ENCODE measurements at places on chromosomes 2 and 18.
A peak's percentile ranks its signal among the peaks of the same experiment; 100 is the strongest.

DNA sequence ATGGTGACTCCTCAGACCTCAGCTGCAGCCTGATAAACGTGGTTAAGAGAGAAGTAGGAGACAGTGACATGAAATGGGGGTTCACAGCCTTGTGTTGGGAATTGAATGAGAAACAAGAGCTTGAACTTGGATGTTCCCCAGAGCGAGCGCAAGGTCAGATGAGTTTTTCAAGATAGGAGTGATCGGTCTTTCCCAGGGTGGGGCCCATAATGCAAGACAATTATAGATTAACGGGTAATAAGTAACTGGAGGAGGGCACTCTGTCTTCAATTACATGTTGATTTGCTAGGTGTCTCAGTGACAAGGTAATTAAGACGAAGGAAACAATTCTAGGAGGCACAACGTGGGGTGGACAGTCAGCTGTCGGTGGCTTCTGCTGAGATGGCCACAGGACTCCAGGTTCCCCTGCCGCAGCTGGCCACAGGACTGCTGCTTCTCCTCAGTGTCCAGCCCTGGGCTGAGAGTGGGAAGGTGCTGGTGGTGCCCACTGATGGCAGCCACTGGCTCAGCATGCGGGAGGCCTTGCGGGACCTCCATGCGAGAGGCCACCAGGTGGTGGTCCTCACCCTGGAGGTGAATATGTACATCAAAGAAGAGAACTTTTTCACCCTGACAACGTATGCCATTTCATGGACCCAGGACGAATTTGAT lies at the start of gene UGT1A5:
TSS of gene UGT1A5 (plus strand) at position 297 of the 651 bp plus-strand sequence. CDS start at position 382, 85 bp downstream.
- DNase-seq = no peak

DNA sequence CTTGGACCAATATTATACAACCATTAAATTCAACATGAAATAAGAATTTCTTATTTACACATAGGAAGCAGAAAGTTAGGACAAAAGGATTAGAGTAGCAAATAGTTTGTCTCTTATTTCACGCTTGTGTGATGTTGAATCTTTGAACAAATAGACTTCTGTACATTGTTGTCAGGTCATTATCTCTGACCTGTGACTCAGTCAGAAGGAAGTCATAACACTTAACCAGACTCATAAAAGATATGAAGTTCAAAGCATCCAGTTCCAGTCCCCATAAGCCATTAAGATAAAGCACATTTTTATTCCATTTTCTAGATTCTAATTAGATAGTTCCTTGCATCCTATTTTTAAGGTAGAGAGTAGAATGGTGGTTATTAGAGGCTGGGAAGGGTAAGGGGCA lies 130.8 kb downstream of the UPP2 start:
- DNase-seq = no peak

DNA sequence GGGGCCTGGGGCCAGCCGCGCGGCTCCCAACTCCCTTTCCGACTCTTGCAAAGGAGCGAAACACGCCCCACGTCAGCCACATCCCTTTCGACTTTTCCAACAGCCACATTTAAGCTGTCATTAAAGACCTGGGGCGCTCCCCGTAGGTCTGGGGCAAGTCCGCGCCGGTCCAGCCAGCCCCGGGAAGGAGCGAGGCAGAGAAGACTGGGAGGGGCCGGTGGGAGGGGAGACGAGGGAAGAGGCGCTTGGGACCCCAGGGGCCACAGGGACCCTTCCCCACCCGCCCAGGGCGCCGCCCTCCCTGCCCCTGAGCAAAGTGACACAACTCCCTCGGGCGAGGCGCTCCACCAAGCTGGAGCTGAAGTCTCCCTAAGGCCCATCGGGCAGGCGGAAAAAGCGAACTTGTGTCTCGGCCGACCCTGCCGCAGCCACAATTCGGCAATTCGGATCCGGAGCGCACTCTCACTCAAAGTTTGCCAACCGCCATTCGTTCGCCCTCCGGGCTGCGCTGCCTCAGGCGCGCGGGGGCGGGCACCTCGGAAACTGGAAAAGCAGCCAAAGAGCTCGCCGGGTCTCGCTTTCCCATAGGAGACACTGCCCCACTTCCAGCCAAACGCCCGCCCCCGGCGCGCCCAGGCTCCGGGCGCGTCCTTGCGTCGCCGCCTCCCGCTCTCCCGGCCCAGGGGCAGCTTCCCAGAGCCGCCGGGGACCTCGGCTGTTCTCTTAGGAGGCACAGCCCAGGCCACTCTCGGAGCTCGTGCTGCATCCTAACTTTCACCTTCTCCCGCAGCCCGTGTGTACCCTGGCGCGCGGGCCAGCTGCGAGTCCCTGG lies 1.1 kb upstream of the KCTD1 start:
- DNase-seq = peak; percentile 16

- no peak for DNase-seq
These were observed 285.8 kb downstream of the TMX3 start for GRCh38 chr18:68429111-68429510.

DNA sequence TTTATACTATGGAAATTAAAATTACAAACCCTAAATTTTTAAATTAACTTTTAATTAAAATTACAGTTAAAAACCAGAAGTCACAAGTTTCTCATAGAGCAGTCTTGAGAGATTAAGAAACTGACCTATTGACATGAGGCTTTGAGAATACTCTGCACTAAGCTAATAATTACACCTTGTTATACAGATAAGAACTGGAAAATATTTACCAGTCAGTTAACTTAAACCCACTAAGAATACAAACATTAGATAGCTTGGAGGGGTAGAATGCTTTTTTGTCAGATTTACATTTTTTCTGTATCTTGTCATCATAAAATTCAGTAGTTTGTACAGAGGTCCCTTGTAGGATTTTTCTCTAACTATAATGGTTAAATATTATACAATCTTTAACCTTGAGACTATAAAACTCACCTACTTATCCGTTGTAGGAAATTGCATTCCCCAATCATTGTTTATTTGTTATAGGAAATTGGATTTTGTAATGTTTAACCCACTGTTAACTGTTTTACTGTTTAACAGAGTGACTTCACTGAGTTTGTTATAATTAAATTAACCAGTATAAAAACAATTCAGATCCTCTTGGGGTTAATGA lies 219.7 kb upstream of the PKDCC start:
- DNase-seq = no peak

DNA sequence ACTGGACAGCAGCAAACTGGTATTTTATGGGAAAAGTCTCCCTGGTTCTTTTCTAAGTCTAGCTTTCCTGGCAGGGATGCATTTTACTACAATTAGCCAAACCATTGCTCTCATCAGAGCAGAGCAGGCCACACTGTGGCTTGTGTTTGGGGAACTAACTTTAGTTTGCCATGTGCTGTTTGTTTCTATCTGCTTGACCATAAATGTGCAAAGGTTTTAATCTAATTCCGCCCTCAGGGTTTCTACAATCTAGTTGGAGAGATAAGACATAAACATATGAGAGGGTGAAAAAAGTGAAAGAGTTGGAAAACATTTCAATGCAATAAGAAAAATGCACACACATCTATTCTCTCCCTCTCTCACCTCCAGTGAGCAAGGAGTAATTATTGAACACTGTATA lies 86.9 kb upstream of the MAPK4 start:
- no peak for DNase-seq

- DNase-seq = no peak
These were observed 25.9 kb downstream of the AQP4 start for GRCh38 chr18:26839609-26840008.

DNA sequence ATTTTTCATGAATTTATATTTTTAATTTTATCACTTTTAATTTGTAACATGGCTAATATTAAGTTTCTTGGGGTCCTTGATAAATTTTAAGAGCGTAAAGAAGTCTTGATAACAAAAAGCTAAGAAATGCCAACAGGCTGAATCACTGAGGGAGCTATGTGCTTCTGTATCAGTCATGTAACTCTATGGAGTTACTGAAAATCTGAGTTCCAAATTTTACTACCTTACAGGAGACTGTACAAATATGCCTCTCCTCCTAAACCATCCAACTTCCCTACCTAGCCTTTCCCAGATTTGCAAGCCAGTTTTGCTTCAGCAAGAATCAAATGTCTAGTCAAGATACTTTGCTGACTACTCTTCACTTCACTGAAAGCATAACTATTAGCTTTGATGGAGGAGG lies 35.7 kb downstream of the FEZ2 start:
- DNase-seq = no peak

GRCh38 chr2:8501061-8501720 lies 180.7 kb upstream of the ID2 start:
- no peak for DNase-seq

- no peak for DNase-seq
These were observed 247.2 kb upstream of the RAB12 start for GRCh38 chr18:8361941-8362471.

DNA sequence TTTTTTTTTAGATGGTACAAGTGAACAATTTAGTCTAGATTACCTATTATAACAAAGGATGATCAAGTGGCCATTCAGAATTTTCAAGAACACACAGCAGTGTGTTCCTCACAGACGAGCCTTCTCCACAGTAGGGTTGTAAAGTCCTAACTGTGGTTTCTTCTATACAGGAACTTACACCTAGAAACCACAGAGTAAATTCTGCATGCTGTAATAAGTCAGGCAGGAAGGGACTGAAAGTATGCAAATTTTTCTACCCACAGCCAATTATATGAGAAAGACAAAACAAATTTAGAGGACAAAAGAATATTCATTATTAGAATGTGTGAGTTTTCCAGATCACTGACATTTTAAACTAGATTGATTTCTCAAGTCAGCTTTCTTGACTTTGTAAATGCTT lies 99.5 kb downstream of the RBMS1 start:
- no peak for DNase-seq

- DNase-seq = no peak
These were observed 55.9 kb downstream of the ACVR1C start for GRCh38 chr2:157572725-157573124.

- no peak for DNase-seq
These were observed 153.3 kb downstream of the EML6 start for GRCh38 chr2:54876764-54877163.

GRCh38 chr2:119246884-119247843 lies 23.5 kb downstream of the STEAP3 start:
- DNase-seq = no peak

- DNase-seq = no peak
These were observed 8.3 kb downstream of the ALPP start for GRCh38 chr2:232386740-232387450.

- DNase-seq = no peak
These were observed 180.4 kb downstream of the TWIST2 start for GRCh38 chr2:239028253-239028619.

DNA sequence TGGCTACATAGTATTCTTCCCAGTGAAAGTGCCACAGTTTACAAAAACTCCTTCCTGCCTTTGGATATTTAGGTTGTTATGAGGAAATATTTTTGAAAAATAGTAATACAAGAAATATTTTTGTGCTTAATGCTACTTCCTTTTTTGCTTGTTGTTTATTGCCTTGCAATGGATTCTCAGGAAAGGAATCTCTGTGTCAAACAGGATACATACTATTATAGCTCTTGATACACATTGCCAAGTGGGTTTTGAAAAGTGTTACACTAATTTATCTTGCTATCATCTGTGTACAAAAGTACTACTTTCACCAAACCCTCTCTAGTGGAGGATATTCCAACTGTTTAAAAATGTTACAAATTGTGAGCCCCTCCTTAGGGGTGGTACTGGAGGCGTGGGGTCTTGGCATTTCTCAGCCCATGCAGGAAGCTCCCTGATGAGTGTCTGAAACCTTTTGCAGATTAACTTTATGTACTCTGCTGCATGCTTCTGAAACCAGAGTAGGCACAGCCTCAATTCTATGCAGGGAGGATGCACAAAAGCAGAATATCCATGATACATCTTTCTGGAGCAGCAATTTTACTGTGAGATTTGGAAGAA lies 54.5 kb downstream of the EVA1A start:
- no peak for DNase-seq

DNA sequence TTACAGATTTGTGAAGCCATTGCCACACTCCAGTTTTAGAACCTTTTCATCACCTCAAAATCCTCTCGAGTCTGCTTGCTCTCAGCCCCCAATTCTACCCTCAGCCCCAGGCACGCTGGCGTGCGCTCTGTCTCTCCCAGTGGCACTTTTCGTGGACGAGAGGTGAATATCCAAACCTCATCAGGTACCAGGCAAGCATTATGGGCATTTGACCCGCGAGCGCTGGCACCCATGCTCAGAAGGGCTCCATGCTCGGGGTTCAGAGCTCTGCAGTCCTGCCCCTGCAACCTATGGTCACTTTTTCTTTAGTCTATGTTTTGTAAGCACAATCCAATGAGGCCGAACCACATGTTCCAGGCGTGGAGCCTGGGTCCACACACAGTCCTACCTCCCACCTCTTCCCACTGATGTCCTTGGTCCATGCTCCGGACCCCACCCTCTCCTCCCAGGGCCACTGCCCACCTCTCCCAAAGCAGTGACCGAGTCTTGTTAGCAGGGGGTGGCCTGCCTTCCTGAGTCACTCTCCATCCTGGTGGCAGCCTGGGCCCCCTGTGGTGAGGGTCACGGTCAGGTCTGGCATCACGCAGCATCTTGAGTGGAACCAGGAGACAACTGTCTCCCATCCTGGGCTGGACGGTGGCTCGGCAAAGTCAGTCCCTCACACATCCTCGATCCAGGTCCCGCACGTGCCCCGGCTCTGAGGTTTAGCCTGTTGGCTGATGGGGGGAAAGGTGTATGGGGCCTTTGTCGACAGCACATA lies 256.9 kb downstream of the NDUFA10 start:
- no peak for DNase-seq

DNA sequence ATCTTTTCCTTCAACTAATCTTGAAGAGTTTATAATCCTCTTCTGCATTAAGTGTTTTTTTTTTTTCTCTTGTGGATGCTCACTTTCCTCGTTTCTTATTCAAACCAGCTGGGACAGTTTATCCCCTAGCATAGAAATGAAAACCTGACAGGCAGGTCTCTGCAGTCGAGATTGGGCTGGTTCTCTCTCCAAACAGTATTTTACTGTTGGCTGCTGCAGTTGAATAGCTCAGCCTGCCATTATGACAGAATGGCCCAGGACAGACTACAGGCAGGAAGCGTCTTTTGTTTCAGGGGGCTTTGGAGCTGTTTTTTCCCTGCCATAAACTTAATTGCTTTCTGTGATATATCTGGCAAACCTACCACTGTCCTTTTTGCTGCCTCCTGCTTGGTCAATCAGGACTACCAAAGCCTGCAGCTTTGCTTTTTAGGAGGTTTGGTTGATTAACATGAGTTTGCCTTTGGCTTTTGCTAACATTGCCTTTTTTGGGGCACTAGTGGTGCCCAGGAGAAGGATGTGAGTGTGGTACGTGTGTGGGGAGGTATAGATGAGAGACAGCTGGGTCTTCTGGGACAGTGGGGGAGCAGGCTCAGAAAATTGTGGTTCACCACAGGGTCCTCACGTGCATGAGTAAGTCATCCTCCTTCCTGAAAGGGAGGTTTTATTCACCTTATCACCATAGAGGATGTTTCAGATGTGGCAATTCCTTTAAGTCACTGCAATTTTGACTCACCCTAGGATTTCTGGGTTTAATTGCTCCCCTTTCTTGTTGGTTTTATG lies 128.7 kb downstream of the LYPD6B start:
- DNase-seq = no peak

DNA sequence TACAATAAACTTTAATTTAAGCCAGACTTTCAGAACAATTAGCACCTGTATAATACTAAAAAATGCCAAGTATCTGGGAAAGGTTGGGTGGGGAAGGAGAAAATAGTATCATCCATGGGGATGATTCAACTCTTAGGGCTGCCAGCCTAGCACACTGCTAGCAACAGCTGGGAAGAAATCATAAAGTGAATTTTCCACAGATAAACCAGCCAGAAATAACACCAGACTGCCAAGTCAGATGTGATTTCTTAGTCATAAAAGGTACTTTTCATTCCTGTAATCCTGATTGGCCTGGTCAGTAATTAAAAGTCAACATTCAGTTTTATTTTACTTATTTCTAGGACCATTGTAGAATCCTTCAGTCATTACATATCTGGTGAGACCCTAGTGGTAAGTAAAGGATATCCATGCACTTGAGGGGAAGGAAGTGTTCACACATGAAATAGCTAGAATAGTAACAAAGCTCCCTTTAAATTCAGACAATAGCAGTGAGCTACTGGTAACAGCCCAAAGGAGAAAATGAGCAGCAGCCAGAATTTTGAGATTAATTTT lies 59.4 kb downstream of the LIMS1 start:
- DNase-seq = no peak

Measured in C1 segment of cervical spinal cord (tissue), 14 donors.